ENCODE measurements at places on chromosomes 4 and X.

DNA sequence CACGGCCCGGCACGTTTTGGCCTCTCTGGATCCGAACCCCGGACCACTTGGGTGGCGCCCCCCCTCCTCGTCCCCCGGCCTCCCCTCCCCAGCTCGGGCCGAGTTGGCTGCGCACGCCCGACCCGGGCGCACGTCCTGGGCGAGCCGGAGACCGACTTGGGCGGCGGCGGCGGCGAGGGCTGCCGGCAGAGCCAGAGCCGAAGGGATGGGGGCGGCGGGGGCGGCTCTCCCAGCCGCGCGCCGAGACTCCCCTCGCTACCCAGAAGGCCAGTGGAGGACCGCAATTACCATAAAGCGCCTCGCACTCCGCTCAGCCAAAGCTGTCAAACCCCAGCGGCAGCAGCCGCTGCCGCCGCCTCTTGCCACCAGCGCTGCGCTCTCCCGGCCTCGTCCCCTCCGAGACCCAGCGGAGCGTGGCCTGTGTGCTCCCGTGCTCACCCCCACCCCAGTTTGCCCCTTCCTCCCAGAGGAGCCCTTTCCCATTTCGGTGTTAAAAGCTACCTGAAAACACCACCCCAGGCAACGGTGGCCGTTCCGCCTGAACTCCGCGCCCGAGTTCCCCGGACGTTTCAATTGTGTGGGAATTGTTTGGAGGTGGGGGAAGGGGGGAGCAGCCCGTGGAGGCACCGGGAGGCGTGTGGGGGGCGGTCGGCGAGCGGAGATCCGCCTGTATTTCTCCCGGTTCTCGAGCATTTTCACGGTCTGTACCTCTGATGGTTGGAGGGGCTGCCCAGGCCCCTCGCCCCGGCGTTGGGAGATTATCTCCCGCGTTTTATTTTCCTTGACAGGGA is 701 bp upstream of the BCOR start:
- no peak for DNase-seq

DNA sequence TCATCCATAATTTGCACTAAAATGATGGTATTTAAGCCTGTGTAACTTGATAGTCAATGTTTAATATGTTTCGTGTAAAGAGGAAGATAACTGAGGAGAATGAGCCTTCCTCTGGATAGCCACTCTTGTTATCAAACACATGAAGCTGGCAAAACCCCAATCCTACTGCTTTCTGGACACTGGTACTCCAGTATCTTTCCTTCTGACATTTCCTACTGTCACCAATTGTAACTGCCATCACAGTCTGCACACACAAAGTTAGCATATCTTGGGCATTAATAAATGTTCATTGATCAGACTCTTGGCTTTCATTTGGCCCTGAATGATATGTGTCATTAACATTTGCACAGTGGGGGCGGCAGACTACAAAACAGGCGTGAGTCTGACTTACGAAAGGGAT is 419.1 kb downstream of the TMA16 start:
- no peak for DNase-seq

DNA sequence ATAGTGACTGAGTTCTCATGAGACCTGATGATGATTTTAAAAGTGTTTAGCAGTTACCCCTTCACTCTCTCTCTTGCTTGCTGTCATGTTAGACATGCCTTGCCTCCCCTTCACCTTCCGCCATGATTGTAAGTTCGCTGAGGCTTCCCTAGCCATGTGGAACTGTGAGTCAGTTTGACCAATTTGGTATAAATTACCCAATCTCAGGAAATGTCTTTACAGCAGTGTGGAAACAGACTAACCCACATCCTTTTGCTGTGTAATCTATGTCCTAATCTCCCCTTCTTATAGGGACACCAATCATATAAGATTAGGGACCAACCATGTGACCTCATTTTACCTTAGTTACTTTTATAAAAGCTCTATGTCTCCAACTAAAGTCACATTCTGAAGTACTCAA is 677.8 kb downstream of the ADGRL3 start:
- DNase-seq, result no peak

DNA sequence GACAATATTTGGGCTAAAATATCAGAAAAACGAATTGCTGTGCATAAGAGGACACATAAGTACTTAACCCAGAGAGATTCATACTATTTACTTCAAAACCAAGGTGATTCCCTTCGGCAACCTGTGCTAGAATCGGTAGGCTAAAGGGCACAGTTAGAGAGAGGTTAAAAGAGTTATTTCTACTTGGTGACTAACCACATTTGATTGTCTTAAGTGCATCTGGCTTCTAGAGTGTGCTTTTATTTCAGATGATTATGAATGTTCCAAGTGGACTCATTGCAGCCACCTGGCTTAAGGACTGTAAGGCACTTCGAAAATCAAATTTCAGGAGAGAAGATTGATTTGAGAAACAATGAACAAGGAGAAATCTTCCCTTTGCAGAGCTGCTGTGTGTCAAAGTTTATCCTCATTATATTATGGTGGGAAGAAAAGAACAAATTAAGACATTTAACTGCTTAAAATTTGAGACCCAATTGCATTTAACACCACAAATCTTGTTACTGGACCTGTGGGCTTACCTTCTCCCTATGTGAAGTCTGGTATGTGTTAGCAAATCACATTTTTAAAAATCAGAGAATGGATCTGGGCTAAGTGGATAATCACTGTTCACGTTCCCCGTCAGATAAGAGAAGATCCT is 34.0 kb downstream of the PHOX2B start:
- no peak for DNase-seq

DNA sequence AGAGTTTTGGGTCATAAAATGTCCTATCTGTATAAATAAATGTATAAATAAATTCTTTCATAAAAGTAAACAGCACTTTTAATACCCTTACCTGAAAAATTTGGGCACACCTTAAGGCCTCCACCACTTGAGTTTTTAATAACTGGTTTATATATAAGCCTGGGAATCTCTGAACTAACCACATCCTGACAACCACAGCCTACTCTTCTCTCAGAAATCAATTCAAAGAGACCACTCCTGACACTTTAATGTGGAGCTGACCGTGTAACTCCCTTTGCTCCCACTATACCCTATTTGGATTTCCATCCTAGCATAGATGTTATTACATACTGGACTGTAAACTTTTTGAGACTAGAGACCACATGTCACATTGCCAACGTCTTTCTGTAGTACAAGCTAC is 3.5 kb downstream of the FBXL5 start:
- DNase-seq, result no peak

Data from T-helper 1 cell (primary cell).